ENCODE measurements at places on chromosomes 2 and 18.

GRCh38 chr2:205687641-205687956 lies 5.3 kb downstream of the NRP2 start:
- no peak for DNase-seq

DNA sequence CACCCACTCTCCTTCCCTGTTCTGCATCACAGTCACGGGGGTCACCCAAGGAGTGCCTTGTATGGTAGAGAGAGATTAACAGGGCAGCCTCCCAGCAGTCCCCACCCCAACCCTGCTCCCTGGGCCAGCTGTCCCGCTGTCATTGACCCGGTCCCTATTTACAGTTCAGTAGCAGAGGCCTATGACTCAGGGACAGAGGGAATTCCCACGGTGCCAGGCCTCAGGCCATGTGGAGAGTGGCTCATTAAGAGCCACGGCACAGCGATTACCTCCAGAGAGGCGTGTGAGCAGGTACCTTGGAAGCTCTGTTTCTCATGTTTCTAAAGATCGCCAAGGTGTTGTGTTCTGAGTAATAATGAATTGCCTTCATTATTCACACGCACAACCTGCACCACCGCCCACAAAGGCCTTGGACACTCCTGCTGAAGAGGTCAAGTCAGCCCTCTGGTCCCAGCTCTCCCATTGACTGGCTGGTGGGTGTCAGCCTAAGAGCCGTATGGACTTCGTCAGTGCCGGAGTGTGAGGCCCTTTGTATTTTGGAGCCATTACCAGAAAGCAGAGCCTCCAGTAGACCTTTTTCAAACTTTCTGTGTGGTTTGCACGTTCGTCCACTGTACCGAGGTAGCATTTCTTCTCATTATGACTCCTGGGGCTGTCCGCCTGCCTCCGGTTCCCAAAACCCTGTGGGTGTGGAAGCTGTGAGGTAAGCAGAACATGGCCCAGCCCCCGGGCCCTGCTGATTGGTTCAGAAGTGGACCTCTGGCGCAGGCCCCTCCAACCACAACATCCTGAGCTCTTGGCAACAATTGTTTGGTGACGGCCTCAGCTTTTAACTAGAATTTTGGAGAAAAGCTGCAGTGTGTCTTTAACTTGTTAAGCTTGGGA lies 47.0 kb downstream of the SERTAD2 start:
- DNase-seq, result no peak

GRCh38 chr2:53170466-53170865 lies 597.1 kb upstream of the CHAC2 start:
- DNase-seq, result no peak

DNA sequence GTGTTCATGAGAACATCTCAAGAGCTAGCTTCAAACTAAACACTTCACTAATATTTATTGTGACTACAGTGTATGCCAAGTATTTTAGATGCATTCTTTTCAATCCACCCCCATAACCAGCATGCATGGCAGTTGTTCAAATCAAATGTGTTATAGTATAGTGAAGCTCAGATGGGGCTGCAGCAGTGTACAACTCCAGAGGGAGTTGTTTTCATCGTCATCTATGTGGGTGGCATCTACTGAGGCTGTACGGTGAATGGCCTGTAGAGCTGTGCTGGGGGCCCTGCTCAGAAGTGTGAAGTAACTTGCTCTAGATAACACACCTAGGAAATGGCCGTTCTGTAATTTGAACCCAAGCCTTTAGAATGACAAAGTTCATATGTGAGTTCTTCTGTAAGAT lies 71.8 kb upstream of the LRATD1 start:
- no peak for DNase-seq

- no peak for DNase-seq
Observed at GRCh38 chr2:9060819-9061218, 57.3 kb upstream of the MBOAT2 start.

DNA sequence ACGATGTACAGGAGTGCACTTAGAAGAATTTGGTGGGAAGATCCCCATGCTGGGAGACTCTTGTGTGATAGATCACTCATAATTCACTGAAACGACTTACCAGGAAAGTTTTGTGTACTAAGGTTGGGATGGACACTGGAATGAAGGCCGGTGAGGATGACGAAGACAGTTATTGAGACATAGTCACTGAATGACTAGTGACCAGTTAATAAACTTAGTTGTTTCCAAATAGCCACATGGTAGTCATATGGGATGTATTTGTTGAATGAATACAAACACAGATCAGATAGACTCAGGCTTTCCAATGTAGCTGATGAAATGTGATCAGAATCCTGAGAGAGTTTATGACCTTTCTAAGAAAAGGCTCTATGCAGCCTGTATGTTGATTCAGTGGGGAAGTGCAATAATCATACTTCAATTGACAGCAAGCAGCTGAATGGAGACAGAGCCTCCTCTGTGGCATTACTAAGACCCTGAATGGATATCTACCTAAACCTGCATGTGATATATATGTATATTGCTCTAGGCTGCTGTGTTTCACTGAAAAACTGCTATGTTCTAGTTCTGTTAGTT lies 20.4 kb downstream of the GDF7 start:
- no peak for DNase-seq

- no peak for DNase-seq
Observed at GRCh38 chr2:100820523-100821254, 750 bp downstream of the NPAS2 start.

DNA sequence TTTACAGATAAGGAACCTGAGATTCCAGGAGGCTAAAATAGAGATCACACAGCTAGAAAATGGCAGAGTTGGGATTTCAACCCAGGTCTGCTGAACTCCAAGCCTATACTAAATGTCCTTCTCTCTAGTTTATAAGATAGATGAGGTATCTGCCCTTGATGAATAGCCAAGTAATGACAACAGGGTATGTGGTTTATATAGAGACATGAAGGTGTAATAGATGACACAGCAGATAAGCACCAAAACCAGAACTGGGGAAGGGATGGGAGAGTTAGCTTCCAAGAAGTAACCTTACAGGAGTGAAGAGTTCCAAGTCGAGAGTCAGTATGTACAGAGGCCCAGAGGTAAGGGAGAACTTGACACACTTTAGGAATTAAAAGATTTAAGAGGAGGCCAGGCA lies 104.7 kb upstream of the UBXN4 start:
- DNase-seq, result no peak

- no peak for DNase-seq
Observed at GRCh38 chr2:62531594-62531993, 25.6 kb upstream of the TMEM17 start.
